ENCODE measurements at places on chromosomes 5 and 9.

DNA sequence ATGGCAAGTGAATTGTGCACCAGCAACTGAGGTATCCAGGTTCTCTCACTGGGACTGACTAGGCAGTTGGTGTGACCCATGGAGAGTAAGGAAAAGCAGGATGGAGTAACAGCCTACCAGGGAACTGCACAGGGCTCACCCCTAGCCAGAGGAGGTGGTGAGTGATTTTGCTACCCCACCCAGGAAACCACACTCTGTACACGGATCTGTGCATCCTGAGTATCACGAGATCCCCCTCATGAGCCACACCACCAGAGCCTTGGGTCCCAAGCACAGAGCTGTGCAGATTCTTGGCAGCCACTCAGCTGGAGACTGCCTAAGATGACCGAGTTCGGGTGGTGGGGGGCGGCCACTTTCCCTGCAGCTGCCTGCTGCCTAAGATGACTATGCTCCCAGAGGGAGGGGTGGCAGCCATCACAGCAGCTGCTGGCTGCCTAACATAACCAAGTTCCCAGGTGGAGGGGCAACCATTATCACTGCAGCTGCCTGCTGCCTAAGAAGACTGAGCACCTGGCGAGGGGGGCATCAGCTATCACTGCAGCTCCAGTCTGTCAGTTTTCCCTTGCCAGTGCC, 48.4 kb upstream of the EFNA5 start:
- no peak for DNase-seq

GRCh38 chr9:129081388-129081904, 535 bp downstream of the DOLPP1 start:
- no peak for DNase-seq

DNA sequence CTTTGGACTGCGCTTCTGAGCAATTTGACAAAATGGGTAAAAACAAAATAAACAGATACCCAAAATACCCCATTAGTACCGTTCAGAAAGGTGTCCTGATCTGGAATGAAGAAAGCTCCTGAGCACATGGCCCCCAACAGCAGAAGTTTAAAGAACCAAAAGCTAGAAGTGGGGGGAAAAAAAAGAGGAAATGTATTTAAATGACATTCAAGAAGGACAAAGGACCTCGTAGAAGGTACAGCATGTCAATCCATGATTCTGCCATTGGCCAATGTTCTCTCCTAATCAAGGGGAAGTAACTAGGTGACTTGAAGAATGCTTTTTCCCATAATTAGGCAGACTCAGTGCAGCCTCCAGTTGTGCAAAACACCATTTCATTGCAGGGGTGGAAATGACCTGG, 78.6 kb downstream of the SERINC5 start:
- no peak for DNase-seq

DNA sequence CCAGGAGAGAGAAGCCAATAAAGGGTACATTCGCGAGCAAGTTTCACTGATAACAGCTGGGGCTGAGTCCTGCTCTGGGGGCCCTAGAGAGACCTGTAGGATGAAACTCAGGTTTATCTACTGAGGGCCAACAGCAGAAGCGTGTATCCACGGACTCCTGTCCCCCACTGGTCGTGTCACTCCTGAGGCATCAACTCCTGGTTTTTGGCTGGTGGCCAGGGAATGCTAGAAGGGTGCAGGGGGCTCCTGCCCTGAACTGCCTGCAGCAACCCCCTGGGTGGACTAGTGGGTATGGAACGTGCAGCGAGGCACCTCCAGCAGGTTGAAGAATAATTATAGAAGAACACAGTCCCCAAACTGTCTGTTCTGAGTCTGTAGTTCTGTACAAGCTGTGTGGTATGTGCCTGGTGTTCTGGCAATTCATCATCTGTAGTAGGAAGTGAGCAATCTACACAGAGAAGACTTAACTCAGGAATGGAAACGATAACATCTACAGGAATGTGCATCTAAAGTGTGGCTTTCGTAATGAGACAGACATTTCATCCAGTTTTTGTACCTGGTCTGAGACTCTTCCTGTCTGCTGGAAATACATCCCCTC, 64.5 kb upstream of the GNA14 start:
- no peak for DNase-seq

DNA sequence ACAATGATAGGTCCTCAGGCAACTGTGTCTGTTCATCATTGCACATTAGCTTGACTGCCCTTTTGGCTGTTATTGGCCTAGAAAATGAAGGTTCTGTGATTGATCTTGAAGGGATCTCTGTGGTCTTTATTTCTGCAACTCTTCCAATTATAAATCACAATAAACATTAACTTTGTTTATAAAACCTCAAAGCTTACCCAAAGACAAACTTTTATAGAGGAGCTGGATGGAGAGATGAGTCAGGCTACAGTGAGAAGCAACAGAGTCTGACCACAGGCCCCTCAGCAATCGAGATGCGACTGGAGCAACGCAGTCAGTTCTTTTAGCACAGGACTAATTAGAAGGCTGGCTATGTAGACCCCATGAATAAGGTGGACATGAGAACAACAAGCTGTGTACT, 5.3 kb downstream of the MACROH2A1 start:
- DNase-seq: no peak

GRCh38 chr5:79561525-79561893, 47.6 kb upstream of the HOMER1 start:
- peak; percentile 30 for DNase-seq

DNA sequence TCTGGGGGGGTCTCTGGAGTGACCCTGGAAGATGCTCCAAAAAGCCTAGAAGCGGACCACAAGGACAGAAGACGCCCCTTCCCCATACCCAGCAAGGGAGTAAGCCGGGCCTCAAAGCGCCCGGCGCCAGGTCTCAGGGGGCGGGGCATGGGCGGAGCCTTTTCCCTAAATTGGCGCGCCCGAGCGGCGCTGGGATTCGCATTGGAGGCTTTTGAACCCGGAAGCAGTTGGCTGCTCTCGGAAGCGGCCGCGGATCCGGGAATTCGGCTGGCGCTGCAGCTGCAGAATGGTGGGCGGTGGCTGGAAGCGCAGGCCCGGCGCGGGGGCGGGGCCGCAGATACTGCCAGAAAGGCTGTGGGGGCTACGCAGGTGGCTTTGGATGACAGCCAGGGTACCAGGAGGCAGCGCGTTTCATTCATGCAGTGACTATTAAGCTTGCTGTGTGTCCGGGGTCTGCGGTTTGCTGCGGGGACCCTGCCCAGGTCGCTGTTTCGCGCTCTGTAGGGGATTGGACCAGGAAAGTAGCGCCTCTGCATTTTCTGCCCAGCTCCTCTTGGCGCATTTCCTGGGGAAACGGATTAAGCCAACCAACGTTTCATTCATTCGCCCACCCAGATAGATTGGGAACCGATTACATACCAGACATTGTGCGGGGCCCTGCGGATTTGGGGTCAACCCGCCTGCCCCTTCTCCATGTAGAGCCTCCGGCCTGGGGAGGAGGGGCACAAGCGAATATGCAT, 83.0 kb upstream of the FREM1 start:
- peak; percentile 50 for DNase-seq

DNA sequence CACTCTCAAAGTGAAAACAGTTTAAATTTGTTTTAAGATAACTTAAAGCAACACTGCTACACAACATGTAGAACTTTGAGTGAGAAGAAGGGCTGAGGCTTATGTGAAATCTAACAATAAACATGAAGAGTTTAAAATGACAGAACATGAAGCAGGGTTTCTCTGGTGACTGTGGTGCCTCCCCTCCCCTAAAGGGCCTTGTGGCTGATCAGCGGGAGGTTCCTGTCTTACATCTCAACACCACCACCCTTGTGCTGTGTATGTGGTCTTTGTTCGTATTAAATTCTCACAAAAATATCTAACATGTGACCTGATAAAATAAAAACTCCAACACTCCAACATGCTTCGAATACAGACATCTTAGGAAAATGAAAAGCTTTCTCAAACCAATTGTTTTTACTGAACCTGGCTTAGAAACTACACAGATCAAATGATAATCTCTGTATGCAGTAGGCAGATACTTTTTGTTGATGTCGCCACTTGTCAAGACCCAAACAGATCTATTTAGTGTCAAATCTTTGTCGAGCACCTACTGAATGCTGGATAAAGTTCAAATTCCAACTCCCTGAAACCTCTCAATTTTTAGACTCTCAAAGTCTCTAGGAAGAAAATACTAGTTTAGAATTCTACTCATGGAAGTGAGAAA, 9.9 kb upstream of the IQGAP2 start:
- DNase-seq: no peak

DNA sequence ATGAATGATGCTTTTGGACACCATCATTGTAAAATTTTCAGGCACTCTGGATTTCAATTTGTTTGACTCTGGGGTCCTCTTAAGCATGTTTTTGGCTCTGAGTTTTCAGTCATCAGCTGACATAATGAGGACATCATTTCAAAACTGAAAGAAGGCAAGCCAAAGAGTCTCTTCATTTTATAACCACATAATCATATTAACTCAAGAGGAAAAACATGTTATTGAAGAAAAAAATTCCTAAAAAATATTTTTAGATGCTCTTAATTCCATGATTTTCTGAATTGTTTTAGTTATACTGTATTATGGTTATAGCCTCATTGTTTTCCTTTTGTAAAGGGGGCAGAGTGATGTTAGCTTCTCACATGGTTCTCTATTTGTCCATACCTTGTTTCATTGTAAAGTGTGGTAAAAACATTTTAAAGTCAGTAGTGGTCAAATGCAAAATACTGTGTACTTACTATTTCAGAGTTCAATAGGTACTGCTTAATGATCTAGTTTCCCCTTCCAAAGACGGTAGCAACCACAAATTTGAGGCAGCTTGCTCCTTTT, 472.1 kb downstream of the DMRT2 start:
- no peak for DNase-seq

DNA sequence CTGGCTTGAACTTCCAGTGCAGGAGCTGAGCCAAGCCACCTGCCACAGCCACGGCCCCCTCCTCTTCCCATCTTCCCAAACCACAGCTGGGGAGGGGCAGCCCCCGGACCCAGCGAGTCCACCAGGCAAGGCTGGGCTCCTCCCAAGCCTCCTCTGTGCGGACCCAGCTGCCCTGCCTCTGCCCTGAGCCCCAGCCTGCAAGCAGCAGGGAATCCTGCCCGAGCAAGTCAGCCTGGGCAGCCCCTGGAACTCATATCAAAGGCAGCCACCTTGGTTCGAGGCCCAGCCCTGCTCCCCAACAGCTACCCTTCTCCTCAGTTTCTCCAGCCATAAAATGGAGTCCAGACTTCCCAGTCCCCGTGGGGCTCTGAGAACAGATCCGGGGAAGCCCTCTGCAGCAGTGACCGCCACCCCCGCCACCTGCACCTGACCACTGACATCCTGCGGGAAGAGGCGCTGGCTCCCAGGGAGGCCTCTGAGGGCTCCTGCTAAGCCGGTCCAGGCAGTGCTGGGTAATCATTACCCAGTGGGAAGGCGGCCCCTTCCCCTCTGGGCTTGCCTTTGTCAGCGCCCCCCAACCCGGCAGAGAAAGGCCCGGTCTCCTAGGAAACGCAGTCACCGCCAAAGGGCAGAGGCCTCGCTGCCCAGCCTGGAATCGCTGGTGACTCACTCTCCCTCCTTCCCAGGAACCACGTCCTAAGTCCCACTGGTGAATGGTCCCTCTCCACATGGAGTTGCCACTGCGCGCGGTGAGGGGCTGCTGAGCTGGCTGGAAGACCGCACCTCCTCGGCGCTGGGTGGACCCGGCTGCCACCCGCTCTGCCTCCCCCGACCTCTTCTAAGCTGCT, 1.5 kb downstream of the VAV2 start:
- no peak for DNase-seq

DNA sequence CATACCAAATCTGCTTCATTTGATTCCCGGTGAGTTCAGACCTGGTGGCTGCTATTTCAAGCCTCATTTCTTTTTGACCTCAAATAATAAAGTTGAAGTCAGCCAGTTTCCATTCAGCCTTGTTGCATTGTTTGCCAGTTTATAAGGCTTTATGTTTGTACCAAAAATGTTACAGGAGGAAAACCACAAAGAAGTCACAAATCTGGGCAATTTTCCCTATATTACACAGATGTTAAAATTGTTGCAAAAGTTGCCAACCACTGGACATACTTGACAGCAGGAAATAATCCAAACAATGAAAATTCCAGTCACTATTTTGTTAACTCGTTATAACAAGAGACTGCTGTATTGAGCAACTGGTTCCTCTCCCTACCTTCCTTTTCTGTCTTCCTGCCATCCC, 1325.0 kb upstream of the DMAC1 start:
- no peak for DNase-seq

DNA sequence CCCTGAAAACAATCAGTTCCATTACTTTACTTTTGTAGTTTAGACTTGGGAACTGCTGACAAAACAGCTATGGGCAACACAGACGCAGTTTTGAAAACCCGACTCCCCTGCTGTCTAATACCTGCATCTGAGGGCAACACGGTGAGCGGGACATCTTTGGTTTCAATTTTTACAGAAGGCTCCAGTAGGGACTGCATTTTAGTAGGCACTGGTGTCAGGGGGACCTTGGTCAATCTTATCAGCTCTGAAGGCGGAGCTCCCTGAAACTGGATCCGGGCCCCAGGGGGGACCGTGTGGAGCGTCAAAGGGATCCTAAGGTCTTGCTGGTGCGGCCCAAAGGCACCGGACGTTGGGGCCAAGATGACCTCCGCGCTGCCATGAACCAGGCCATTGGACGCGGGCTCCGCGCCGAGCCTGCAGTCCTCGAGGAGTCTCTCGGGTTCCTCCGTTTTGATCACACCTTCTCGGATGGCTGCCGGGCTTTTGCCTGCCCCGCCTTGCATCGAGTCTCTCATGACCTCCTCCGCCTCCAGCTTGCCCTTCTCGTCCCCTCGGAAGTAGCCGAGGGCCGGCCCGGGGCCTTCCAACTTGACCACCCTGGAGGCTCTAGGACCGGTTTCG, 1.1 kb downstream of the SOX30 start:
- no peak for DNase-seq

DNA sequence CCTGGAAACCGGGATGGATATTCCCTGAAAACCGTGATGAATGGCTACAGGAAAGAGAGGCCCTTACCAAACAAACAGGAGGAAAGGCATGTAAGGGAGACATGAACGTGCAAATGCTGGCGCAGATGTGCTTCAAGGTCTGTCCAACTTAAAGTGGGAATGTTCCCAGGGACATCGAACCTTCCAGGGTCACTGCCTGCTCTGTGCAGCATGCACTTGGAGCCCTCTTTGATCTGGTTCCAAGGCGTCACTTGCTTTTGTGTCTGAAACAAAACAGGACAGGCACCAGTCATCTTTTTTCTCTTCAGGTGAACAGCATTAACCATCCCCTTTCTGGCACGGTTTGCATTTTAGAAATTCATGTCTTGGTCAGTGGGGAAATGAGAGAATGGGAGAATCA, 479.4 kb downstream of the RASEF start:
- no peak for DNase-seq

- no peak for DNase-seq
Observed at GRCh38 chr5:172482156-172483020, 28.1 kb upstream of the SH3PXD2B start.

GRCh38 chr5:13536933-13537332, 407.6 kb downstream of the DNAH5 start:
- no peak for DNase-seq

GRCh38 chr9:71911908-71912335, 483 bp downstream of the C9orf85 start:
- no peak for DNase-seq

GRCh38 chr5:137167187-137167586, 331.9 kb downstream of the SPOCK1 start:
- DNase-seq: no peak

DNA sequence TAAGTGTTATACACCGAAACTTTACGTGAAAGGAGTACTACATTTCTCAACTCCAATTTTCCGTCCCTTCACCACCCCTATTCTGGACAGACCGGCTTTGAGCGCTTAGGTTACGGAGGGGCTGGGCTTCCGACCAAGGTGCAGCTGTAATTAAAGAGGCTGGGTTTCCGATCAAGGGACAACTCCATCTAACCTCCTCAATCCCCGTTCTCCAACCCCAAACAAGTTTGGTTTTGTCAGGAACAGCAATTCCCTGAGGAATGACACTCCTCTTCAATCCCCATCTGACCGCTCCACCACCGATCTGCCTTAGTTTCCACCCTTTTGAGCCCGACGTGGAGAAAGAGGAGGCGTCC, 577 bp downstream of the TUT7 start:
- peak; percentile 29 for DNase-seq

Measured in activated naive CD4-positive, alpha-beta T cell treated with Interleukin-2 at 50 U/mL for 16 hours (primary cell).